Activated naive CD4-positive, alpha-beta T cell treated with anti-CD3 and anti-CD28 coated beads for 36 hours (primary cell): ENCODE measurements at places on chromosomes 13 and 19.
A peak's percentile ranks its signal among the peaks of the same experiment; 100 is the strongest.

- no peak for DNase-seq
Measured at GRCh38 chr19:30442674-30443073, 70.5 kb downstream of the ZNF536 start.

GRCh38 chr19:51282335-51282734 is 29.1 kb upstream of the IGLON5 start:
- no peak for DNase-seq

GRCh38 chr13:41614671-41615527 is 157.5 kb downstream of the RGCC start:
- no peak for DNase-seq

DNA sequence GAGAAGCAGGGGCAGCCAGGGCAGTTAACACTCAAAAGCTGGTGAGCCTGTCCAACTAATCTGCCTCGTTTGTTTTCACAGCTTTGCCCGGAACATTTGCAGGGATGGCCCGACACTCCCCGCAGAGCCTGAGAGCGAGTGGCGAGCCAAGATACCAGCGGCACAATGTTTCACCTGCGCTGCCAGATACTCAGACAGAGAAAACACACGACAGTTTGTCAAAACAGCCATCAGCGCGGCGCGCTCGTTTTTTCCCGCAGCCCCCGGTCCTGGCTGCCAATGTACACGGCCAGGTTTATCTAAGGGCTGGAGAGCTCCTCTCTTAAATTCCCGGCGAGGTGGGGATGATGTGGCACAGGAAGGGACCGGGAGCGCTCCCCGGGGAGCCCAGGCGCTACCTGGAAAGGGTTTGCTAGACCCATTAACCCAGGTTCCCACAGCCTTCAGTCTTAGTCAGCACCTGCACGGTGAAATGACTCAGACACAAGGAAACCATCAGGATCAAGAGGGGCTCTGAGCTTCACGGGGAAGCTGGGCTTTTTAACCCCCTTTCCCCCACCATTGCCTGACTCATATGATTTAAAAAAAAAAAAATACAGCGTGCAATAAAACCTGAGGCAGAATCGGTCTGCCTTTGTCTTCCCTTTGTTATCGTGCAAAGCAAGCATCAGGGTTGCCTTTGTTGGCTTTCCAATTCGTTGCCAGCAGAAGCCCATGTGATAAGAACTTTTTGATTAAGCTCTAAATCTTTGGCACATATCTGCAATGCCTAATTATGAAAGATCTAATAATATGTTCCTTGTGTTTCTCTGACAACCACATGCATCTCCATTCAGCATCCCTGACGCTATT is 186.2 kb downstream of the EFNB2 start:
- DNase-seq: no peak

DNA sequence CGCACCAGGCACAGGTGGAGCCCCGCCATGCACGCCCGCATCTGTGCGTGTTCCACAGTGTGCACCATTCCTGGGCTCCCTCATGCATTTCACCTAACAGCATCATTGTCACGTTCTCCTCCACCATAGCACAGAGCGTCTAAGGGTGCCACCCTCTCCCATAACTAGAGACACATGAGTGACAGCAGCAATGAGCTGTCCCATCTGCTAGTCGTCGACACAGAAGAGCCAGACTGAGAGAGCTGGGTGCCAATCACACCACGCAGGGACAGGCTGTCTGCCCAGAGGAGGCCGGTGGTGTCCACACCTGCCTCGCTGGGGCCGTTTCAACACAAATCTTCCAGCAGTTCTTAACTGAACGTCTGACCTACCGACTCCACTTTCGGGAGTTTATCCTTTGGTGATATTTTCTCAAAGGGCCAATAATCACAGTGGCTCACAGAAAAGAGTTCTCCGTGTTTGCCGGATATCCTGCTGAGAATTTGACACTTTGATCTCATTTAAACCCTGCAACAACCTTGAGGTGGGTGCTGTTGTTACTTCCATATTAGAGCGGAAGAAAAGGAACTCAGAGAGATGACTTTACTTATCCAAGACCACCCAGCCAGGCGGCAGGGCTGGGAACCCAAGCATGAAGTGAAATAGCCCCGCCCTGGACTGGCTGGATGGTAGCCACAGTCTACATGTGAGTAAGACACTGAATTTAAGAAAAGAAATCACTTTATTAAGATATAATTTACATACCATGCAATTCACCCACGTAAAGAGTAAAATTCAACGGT is 16.2 kb downstream of the CLEC11A start:
- no peak for DNase-seq

DNA sequence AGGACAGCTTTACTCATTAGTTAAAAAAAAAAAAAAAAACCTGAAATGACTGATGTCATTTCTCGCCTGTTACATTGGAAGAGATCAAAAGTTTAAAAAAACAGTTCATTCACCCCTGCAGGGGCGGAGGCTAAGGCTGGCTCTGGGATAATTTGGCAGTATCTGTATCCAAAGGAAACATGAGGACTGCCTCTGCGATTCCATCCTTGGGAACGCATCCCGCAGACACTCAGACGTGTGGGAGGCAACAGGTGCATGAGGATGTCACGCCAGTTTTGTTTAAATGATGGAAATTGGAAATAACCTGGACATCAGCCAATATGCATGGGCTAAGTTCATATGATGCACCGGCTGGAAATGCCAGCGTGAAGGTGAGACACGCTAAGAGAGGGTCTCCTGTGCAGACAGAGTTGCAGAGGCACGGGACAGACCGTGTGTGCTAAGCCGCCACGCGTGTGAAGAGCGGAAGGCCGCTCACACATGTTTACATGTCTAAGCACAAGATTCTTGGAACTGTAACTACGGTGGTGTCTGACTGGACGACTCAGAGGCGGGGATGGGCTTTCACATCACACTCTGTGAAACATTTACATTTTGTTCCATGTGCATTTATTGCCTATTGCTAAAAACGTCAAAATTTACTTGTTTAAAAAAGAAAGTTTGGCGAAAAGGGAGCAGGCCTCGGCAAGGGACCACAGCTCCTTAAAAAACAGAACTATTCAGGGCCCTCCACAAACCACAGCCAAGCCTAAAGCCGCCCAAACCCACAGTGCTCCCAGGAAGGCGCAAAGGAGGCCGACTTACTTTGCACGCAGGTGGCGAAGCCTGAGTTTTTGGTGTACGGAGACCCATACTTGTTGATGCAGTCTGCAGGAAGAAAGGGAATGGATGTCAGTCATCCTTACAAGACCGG is 17.9 kb downstream of the GAS6 start:
- peak; percentile 26 for DNase-seq

GRCh38 chr13:113118261-113119021 is 4.2 kb upstream of the F10 start:
- DNase-seq: no peak

GRCh38 chr19:37928527-37929286 is 21.7 kb downstream of the SIPA1L3 start:
- DNase-seq: no peak

DNA sequence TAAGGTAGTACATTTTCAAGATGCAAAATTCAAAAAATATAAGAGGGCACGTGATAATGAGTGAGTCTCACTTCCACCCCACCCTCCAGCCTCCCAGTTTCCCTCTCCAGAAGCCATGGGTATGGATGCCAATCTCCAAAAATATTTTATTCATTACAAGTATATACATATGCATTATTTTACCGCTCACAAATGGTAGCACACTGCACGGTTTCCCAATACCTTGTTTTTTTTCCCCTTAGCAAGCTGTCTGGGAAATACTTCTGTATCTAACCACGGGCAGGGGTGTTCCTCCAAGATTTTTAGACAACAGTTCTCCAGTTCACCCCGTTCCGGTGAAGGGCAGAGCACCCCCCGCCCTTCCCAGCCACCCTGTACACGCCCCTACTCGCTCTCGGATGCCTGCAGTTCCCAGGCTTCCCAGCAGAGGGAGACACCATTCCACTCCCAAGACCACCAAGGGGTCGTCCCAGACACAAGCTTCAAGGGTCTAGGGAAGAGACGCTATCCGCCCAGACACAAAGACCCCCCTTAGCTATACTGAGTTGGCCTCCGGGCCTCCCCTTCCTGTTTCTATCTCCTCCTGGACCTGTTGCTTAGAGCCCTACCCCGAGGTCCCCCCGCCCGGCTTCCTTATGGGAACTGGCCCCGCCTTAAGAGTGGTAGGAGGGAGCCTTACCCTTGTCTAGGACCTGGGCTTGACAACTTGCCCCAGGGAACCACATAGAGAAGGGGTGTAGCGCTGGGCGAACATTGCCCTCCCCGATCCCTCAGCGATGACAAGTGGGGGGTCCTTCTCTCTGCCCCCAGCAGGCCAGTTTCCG is 1.1 kb upstream of the FXYD3 start:
- DNase-seq: peak; percentile 78

GRCh38 chr19:6890401-6890913 is 3.1 kb downstream of the ADGRE1 start:
- peak; percentile 25 for DNase-seq

DNA sequence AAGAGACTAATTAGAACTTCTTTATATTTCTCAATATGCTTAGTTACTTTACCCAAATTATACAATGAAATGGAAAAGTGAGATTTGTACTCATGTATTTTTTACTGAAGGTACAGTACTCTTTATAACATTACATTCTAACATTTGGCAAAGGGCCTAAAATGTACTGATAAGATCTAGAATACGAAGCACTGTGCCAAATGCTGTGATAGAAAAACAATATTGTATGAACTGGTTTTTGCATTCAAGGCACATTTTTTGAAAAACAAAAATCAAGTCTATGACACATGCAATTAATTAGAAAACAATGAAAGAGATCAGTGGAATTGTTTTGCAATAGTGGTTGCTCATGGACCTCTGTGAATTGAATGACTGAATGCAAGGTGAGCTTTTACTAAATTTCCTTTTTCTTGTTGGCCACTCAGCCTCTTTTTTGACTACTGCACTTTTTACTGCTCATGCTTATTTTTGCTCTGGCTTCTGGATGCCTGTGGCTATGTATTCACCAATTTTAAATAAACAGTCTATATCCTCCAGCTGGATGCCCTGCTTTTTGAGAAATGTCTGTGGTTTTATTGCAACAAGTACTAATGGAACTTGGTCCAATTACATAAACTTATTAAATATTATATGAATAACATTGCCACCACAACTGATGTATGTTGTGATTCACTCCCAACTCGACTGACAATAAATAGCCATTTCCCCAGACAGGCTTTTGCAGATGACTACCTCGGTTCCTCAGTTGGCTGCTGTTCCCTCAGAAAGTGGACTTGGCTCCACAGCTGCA is 41.4 kb upstream of the OBI1 start:
- no peak for DNase-seq

- DNase-seq: no peak
Measured at GRCh38 chr13:80454245-80454644, 113.3 kb upstream of the SPRY2 start.

DNA sequence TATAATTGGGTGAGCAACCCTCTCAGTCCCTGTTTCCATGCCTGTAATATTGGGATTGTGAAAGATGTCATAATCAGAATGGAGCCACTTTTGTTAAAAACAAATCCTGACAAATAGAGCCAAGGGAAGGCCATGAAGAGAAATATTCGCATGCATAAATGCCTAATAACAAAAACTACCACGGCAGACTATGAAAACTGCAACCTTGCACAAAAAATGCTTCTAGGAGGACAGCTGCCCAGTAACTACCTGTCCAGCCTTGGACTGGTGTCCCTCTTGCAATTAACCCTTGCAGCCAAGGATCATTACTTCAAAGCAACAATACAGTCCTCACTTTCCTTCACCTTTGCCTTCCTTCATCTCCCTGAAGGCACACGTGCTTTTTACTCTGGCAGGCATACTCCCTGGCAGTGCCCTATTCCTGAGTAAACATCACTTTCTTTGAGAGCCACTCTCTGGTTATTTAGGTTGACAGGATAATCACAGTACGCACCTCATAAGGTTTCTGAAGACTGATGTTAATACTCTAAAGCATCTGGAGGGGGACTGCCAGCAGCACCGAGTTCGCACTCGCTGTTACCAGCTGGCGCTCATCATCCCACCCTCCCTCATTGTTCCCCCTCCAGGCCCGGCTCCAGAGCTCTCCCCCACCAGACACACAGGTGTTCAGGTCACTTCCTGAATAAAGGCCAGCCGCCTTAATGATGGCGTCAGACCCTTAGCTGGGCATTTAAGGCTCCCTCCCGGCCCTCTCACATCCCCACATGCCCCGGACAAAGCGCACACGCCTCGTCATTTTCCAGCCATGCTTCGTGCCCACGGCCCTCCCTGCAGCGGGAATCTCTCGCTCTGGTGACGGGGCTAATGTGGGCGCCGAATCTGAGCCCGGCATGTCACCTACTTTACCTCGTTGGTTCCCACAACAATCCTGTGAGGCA is 57.3 kb downstream of the CDADC1 start:
- no peak for DNase-seq

GRCh38 chr13:76637641-76638141 is 248.5 kb downstream of the KCTD12 start:
- DNase-seq: no peak

DNA sequence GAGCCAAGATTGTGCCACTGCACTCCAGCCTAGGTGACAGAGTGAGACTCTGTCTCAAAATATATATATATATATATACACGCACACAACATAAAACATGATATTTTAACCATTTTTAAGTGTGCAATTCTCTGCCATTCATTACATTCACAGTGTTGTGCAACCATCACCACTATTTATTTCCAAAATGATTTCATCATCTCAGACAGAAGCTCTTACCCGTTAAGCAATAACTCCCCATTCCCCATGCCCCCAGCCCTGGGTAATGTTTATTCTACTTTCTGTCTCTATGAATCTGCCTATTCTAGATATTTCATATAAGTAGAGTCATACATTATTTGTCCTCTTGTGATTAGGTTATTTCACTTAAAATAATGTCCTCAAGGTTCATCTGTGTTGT is 20.3 kb downstream of the WDR88 start:
- no peak for DNase-seq

DNA sequence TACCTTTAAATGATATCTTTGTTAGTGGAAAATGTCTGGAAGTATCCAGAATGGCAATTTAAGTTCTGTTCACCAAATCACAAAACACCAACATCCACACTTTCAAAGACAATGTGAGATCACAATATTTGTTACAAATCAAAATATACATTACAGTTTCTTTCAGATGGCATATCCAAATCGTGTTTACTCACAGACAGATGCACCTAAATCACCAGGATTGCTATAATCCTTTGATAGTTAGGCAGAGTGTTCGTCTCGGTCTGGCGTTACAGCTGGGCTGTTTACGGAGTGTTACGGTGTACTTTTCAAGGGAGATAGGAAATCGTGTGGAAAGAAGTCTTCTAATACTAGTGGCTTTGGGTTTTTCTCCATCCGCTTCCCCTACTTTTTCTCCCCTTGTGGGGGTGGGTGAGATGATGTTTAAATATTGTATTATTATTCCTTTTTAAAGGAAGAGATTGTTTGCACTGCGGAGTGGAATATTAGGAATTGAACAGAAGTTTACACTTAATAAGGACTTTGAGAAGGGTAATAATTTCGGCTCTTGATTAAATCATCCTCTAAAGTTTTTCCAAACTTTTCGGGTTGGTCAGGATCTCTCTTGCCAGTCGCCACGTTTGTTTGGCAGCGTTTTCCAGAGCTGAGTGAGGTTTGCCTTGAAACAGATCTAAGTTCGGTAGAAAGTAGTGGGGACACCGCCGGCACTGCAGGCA is 1.8 kb downstream of the MAB21L1 start:
- DNase-seq: no peak
